ENCODE measurements at places on chromosomes 3 and 15.

DNA sequence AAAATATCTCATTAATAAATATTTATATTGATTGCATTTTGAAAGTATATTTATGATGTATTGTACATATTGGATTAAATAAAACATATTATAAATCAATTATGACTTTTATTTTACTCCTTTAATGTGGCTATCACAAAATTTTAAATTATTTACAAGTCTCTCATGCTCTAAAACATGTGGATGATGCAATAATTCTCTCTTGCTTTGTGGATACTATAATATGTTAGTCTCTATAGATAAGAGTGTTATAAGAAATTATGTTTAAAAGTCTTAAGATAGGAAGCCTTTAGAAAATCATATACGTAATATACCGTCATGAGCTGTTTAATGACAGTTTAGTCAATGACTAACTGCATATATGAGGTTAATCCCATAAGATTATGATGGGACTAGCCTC is 547.4 kb upstream of the ALCAM start:
- H3K4me1 ChIP-seq = no peaks in the 10 kb centered on the region
- DNase-seq = no peak
- H3K4me3 ChIP-seq = no peak overlapping the region
- no peaks in the 10 kb centered on the region for H3K27me3 ChIP-seq
- no peaks in the 10 kb centered on the region for H3K36me3 ChIP-seq

DNA sequence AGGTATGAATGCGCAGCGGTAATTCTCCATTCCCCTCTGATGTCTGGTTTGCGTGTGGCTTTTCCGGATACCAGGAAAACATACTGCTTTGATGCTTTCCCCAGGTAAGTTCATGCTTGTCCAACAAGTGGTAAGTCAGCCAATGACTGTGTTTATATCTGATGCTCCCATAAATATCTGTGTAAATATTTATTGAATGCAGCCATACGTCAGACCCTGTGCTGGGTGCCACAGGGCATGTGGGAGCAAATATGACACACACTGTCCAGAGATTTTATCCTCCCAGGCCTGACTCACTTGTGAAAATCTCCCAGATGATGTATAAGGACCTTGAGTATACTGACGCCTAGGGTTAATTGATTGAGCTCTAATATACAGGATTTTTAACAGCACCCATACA is 29.6 kb upstream of the CEMIP start:
- DNase-seq = no peak
- H3K27ac ChIP-seq = no peak overlapping the region
- H3K4me1 ChIP-seq = no peaks in the 10 kb centered on the region
- H3K27me3 ChIP-seq = no peaks in the 10 kb centered on the region
- no peaks in the 10 kb centered on the region for H3K36me3 ChIP-seq
- H3K4me3 ChIP-seq = no peak overlapping the region

GRCh38 chr15:69400850-69401249 is 13.3 kb upstream of the KIF23 start:
- no peaks in the 10 kb centered on the region for H3K36me3 ChIP-seq
- H3K27ac ChIP-seq = no peak overlapping the region
- DNase-seq = no peak
- H3K4me1 ChIP-seq = no peaks in the 10 kb centered on the region

GRCh38 chr3:195307711-195308110 is 36.8 kb upstream of the XXYLT1 start:
- H3K36me3 ChIP-seq = no peaks in the 10 kb centered on the region
- H3K4me1 ChIP-seq = no peaks in the 10 kb centered on the region
- DNase-seq = no peak

GRCh38 chr3:177598097-177598833 is 401.0 kb upstream of the TBL1XR1 start:
- no peaks in the 10 kb centered on the region for H3K36me3 ChIP-seq
- peak overlapping the region; percentile 56 for H3K27ac ChIP-seq
- DNase-seq = no peak
- no peaks in the 10 kb centered on the region for H3K27me3 ChIP-seq

DNA sequence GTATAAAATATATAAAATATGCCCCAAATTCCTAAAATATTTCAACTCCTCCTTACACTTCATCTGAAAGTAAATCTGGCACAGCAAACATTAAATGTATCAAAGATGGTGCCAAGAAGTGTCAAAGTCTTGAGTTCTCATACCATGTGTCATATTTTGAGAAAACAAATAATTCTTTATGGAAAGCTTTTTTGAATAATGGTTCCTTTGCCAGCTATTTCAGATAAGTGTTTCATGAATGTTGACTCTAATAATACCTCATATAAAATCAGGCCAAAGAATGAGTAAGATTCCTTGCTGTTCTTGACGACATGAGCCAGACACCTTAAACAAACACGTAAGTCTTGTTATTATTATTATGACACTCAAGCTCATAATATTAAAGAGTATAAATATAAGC is 30.3 kb upstream of the ZNF385D start:
- no peak for DNase-seq
- H3K27me3 ChIP-seq = no peaks in the 10 kb centered on the region
- no peaks in the 10 kb centered on the region for H3K36me3 ChIP-seq
- no peak overlapping the region for H3K4me3 ChIP-seq
- peaks cover 26% of the 10 kb centered on the region for H3K4me1 ChIP-seq

DNA sequence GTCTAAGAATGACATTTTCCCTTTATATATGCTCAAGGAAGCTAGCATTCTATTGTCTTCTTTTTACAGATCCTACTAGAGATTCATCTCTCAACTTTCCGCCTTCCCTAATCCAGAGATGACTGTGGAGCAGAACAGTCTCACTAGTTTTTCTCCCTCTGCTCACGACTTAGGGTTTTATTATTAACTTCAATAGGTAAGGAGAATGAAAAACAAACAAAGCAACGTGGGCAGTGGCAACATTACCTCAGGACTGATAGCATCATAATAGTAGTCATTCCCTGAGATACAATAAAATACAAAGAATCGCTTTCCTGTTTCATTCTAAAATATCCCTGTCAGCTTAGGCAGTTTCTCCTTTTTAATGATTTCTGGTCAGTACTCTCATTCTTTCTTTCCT is 154.3 kb upstream of the PLAAT1 start:
- H3K27ac ChIP-seq = no peak overlapping the region
- no peak for DNase-seq
- no peaks in the 10 kb centered on the region for H3K36me3 ChIP-seq
- H3K27me3 ChIP-seq = no peaks in the 10 kb centered on the region
- H3K4me3 ChIP-seq = no peak overlapping the region

DNA sequence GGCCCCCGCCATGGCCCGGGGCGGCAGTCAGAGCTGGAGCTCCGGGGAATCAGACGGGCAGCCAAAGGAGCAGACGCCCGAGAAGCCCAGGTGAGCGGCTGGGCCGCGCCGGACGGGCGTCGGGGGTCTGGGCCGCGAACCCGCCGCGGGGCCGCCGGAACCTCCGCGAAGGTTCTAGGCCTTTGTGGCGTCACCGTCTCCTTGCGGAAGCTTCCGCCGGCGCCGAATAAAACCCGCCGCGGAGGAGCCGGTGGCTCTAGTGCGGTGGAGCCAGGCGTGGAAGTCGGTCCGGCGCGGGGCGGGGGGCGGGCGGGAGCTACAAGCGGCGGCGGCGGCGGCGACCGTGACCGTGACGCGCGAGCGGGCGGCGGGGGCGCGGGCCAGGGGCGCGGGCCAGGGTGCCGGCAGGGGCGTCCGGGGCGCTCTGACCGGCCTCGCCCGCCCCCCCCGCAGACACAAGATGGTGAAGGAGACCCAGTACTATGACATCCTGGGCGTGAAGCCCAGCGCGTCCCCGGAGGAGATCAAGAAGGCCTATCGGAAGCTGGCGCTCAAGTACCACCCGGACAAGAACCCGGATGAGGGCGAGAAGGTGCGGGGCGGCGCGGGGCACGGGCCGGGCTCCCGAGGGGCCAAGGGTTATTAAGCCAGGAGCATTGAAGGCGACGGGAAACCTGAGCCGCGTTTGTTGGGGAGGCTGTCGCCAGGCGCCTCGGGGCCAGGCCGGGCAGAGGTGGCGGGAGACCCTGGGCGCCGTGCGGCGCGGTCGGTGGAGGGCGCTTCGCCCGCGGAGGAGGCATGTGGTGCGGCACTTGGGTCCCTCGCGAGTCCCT is at the start of gene DNAJA4:
TSS of gene DNAJA4 (plus strand) at position 259 of the 833 bp plus-strand sequence. CDS start at position 461, 202 bp downstream.
- peak within 1 kb of the TSS; percentile 87 for H3K4me3 ChIP-seq
- peak within 1 kb of the TSS; percentile 85 for H3K27ac ChIP-seq
- peak; percentile 64 for DNase-seq
- H3K27me3 ChIP-seq = no peaks in the 10 kb centered on the region
- H3K4me1 ChIP-seq = peaks cover 22% of the 10 kb centered on the region
- no peaks in the 10 kb centered on the region for H3K36me3 ChIP-seq

- no peak overlapping the region for H3K27ac ChIP-seq
- H3K4me3 ChIP-seq = no peak overlapping the region
- H3K36me3 ChIP-seq = no peaks in the 10 kb centered on the region
- no peaks in the 10 kb centered on the region for H3K4me1 ChIP-seq
- no peaks in the 10 kb centered on the region for H3K27me3 ChIP-seq
Measured at GRCh38 chr3:154967090-154967489, 113.0 kb upstream of the MME start.

DNA sequence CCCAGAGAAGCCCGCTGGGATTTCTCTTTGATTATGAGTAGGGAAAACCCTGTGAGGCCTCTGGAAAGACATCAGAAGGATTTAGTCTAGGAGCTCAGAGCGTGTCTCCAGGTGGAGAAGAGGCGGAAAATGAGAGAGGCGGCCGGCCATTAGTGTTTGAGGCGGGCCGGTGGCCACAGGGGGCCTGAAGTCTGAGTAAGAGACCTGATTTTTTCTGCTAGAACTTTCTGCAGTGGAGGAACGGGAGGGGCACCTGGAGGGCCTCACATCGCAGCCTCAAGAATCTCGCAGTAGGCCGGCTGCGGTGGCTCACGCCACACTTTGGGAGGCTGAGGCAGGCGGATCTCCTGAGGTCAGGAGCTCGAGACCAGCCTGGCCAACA is 28.5 kb downstream of the KLHDC8B start:
- H3K27me3 ChIP-seq = no peaks in the 10 kb centered on the region
- H3K4me1 ChIP-seq = no peaks in the 10 kb centered on the region
- peak overlapping the region; percentile 56 for H3K4me3 ChIP-seq
- peak overlapping the region; percentile 84 for H3K27ac ChIP-seq

GRCh38 chr3:77150759-77151158 is 110.9 kb downstream of the ROBO2 start:
- no peaks in the 10 kb centered on the region for H3K4me1 ChIP-seq
- no peak for DNase-seq
- no peaks in the 10 kb centered on the region for H3K36me3 ChIP-seq

- peak; percentile 29 for DNase-seq
- peaks cover 43% of the 10 kb centered on the region for H3K4me1 ChIP-seq
- H3K36me3 ChIP-seq = no peaks in the 10 kb centered on the region
- H3K27me3 ChIP-seq = no peaks in the 10 kb centered on the region
Measured at GRCh38 chr15:39426552-39427532, 154.0 kb upstream of the THBS1 start.

- no peaks in the 10 kb centered on the region for H3K27me3 ChIP-seq
- H3K4me1 ChIP-seq = no peaks in the 10 kb centered on the region
- H3K36me3 ChIP-seq = no peaks in the 10 kb centered on the region
- DNase-seq = no peak
- H3K27ac ChIP-seq = no peak overlapping the region
- no peak overlapping the region for H3K4me3 ChIP-seq
Measured at GRCh38 chr3:114308830-114309229, 15.0 kb downstream of the TIGIT start.

GRCh38 chr15:49813625-49814024 is 192.8 kb downstream of the DTWD1 start:
- peaks cover 3% of the 10 kb centered on the region for H3K4me1 ChIP-seq
- H3K27me3 ChIP-seq = no peaks in the 10 kb centered on the region
- H3K4me3 ChIP-seq = no peak overlapping the region

DNA sequence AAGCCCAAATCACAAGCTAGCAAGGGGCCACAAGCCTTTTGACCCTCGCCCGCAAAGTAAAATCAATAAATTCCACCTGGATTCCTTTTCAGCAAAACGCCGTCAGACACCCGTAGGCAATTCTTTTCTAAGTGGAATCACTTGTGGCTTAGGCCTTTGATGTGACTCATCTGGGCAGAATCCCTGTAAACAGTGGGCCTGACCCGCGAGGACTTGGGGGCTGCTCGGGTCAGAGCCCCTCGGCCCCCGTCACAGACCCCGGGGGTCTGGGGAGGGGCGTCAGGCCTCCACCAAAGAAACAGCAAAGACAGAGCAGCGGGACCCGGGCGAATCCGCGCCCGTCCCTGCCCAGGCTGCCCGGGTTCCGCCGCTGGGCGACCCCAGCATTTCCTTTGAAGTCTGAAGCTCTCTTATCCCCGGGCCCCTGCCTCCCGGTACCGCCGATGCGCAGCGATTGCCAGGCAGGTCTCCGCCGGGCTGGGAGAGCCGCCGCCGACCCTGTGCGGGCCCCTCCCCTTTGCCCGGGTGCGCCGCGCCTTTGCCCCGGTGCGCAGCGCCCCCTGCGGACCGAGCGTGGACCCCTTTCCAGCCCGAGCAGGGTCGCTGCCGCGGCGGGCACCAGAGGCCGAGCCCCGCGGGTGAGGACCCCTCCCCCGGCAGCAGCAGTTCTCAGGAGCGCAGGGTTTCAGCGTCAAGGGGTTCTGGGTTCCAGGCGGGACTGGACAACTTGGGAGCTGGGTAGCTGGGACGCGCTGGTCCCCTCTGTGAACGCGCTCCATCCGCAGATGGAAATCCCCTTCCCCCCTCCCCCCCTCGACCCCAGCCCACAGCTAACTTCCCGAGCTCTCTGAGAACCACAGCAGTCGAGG is 178.3 kb downstream of the UACA start:
- no peak for DNase-seq
- no peak overlapping the region for H3K4me3 ChIP-seq
- H3K27me3 ChIP-seq = peaks cover 20% of the 10 kb centered on the region
- H3K36me3 ChIP-seq = no peaks in the 10 kb centered on the region
- H3K4me1 ChIP-seq = no peaks in the 10 kb centered on the region

DNA sequence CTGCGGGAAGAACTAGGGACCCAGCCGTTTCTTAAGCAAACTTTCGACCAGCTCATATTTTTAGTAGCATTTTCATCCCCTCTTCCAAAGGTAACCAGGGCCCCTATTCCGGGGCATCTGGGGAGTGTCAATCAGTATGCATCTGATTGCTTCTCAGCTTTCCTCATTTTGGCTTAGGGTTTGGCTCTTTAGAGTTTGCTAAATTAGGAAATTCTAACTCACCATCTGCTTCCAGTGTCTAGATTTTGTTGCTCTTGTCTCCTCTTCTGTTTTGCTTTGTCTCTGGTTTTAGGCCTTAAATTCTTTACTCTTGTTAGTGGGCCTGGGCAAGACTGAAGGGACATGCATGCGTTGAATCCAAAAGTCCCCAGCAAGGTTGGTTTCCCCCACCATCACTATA is 9.6 kb upstream of the ABTB1 start:
- no peak overlapping the region for H3K27ac ChIP-seq
- no peaks in the 10 kb centered on the region for H3K4me1 ChIP-seq
- DNase-seq = no peak
- H3K36me3 ChIP-seq = no peaks in the 10 kb centered on the region

DNA sequence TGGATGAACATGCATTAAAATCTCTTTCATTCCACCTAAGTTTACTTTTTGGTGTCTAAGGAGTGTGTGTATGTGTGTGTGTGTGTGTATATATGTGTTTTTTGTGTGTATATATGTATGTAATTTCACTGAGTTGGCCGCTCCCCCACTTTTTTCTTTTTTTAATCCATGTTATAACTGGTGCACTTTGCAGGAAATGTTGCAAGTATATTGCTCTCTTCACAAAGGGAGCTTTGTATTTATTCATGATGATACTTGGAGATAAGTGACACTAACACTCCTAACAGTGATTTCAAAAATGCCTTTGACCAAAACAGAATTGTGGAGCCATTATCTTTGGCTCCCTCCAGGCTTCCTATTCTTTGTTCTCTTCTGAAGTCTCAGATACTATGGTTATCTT is 95.8 kb downstream of the FNDC3B start:
- no peak for DNase-seq
- H3K4me3 ChIP-seq = no peak overlapping the region
- H3K27me3 ChIP-seq = no peaks in the 10 kb centered on the region
- no peak overlapping the region for H3K27ac ChIP-seq
- peaks cover 80% of the 10 kb centered on the region for H3K4me1 ChIP-seq
